ENCODE measurements at places on chromosomes 7 and 10.

GRCh38 chr10:44180321-44181168 lies 204.4 kb downstream of the CXCL12 start:
- no peak for DNase-seq

DNA sequence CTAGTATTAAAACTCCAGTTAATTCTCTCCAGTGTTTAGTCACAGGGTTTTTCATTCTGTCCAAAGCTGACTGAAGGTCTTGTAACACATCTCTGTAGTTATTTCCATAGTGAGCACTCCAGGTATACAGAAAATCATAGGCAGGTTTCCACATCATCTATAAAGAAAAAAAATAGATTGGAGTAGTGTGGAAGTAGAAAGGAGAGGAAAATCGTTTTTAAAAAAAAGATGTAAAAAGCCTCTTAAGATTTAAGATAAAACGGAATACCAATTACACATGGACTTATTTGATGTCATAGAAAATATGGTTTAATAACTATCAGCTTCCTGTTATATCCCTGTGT lies 76.2 kb downstream of the MACC1 start:
- no peak for DNase-seq

DNA sequence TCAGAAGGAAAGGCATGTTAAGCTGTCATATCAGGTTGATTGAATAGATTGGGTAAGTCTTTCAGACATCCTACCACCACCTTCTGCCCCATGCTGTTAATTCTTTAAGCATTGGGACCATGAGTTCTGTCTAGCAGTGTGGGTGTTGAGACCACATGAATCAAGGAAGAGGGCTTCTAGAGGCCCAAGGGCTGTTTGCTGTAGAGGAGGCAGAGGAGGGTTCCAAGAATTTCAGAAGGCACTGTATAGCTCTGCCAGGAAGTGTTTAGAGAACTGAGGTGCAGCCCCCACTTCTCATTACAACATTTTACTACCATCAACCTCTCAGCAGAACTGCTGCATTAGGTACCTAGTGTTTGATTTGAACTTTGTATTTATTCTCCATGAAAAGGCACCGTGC lies 720.2 kb downstream of the AUTS2 start:
- no peak for DNase-seq

GRCh38 chr10:119198438-119198837 lies 8.9 kb upstream of the GRK5 start:
- DNase-seq, result no peak

DNA sequence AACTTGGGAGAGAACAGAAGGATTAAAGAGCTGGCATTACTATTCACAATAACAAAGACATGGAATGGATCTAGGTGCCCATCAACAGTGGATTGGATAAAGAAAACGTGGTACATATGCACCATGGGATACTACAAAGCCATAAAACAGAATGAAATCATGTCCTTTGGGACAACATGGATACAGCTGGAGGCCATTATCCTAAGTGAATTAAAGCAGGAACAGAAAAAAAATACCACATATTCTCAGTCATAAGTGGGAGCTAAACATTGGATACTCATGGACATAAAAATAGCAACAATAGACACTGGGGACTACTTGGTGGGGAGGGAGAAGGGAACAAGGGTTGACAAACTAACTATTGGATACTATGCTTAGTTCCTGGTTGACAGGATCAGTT lies 133.2 kb upstream of the ITGB1 start:
- no peak for DNase-seq

DNA sequence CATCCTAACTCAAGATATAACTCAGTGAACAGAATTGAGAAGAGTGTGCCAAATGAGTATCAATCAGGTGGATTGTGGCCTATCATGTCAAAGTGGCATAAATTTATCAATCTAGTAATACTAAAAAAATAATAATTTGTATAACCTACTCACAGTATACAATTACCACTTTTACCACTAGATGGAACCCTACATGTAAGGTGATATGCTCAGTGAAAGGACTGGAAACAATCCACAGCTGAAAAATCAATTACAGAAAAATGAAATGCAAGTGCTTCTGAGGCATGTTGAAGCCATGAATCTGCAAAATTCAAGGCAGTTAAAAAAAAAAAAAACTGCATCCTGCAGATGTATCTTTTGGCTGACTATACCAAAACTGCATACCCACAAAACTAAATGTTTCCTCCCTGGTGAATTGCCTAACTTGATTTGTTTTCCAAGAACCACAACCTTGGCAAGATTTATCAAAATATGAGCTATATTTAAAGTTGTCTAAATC lies 13.9 kb downstream of the ARHGAP19 start:
- no peak for DNase-seq

GRCh38 chr10:101967119-101967518 lies 88.9 kb downstream of the ARMH3 start:
- no peak for DNase-seq

GRCh38 chr7:84248843-84249242 lies 54.3 kb upstream of the SEMA3A start:
- no peak for DNase-seq

DNA sequence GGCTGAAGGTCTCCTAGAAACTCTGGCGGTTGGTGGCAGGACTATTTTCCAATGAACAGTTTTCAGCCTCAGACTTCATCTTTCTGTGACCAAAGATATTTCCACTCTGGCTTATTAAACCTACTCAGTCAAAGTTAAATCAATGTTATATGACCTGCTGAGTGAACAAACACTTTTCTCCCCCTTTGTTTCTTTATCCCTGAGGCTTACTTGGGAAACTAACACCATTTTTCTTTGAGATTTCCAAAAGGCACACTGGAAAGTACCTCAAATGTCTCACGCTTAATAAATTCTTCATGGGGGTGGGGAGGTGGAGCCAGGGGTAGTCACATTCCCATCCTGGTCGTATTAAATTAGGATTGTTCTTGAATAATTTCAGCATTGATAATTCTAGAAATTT lies 1.8 kb downstream of the TMEM26 start:
- no peak for DNase-seq

DNA sequence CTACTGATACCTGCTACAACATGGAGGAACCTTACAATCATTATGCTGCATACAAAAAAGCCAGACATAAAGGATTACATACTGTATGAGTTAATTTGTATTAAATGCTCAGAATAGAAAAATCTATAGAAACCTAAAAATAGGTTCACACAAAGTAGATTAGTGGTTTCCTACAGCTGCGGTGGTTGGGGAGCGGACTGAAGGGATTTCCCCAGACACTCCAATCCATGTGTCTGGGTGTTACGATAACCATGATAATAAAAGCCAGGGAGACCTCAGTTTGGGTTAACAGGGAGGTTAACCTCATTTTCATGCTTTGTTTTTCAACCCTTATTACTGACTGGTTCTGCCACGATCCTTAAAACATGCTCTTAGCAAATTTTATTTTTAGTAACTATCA lies 355.9 kb downstream of the KCNMA1 start:
- DNase-seq, result no peak

- DNase-seq, result no peak
These were observed 108.7 kb upstream of the DGKB start for GRCh38 chr7:15011289-15011688.

DNA sequence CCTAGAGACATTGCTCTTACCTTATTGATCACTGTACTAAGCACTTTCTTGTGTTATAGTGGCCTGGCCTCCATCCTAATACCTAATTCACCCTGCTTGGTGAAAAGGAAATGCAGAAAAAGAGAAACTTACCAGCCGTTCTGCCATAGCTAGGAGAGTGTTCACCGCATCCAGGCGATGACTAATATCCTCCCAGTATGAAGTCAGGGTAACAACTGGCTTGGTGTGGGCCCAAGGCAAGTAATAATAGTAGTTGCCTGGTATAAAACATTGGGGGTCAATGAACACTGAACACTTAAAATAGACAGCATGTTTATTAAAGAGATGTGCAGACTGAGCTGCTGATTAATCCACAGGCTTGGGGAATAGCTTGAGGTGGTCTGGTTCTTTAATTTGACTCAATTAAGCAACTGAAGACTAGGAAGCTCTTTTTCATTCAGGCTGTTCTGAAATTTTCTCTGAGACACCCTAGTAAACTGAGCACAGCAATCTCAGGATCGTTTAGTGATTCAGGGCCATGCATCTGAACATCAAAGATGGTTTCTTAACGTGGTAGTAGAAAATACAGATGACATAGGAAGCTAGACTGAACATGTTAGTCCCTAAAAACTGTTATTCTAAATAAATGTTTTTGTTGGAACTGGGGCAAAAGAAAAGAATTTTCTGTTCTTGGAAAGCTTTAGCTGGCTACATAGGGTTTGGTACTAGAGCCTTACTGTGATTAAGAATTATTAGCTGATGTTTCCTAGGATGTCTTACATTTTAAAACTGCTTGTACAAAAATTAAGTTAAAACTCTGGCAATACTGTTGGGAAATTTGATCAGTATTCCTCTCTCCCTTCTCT lies 102.2 kb downstream of the MYOF start:
- no peak for DNase-seq

- no peak for DNase-seq
These were observed 27.7 kb upstream of the VAX1 start for GRCh38 chr10:117165538-117166417.

DNA sequence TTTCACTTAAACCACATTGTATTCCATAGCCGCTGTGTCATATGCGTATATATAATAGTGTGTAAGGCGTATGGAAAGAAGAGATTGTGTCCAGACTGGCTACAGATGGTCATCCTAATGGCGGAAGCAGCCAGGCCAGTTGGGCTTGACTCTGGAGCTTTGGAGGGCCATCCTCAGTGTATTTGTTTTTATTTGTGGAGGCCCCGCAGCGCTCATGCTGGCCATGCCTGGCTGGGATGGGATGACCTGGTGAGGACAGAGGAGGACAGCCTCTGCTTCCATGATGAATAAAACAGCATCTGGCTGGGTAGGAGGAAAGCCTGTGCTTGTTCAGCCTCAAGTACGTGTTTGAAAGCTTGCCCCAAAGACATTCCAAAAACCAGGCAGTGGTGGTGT lies 220.3 kb downstream of the EBF3 start:
- no peak for DNase-seq

GRCh38 chr7:80940539-80941207 lies 21.8 kb upstream of the SEMA3C start:
- DNase-seq, result no peak

DNA sequence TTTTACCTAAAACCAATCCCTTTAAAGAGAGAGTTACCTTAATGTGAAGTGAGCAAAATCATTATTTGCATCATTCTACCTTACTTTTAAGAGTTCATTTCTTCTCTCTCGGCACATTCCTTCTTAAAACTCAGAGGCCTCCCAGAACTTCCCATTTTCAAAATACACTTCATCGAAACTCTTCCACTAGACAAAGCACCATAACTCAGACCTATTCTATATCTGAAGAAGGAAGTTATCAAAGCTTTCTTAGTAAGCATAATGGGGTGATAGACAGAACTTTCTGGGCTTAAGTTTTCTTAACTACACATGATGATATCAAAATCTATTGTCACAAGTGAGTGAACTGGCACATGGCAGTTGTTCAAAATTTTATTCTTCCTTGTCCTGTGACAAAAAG lies 24.6 kb upstream of the GNAT3 start:
- no peak for DNase-seq

- DNase-seq, result no peak
These were observed 261.6 kb downstream of the TWIST1 start for GRCh38 chr7:18855796-18856195.

DNA sequence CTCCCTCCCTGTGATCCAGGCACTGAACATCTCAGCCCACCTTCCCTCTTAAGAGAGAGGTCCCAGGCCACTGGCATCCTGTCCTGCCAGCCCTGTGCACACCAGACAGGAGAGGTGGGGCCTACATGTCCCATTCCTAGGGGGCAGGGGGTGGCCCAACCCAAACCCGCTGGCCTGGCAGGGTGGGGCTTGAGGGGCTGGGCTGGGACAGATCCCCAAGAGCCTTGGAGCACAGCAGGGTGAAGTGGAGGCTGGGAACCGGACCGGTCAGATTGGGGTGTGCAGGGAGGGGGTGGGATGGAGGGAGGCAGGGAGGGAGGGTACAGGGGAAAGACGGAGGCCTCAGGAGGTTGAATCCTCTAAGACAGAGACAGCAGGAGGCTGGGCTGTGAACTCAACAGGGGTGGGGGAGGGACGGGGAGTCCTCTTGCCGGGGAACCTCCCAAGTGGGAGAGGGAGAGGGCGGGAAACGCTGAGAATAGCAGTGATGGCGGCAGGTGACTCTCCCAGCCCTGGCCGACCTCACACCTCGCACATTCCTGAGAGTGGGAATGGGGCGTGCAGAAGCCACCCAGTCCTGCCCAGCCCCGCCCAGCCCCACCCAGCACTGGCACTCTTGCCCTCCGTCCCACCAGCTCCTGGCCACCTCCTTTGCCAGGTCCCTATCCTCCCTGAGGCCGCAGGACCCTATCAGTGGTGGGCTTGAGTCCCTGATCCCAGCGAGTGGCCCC lies 6.7 kb downstream of the TSC22D4 start:
- DNase-seq, result no peak

DNA sequence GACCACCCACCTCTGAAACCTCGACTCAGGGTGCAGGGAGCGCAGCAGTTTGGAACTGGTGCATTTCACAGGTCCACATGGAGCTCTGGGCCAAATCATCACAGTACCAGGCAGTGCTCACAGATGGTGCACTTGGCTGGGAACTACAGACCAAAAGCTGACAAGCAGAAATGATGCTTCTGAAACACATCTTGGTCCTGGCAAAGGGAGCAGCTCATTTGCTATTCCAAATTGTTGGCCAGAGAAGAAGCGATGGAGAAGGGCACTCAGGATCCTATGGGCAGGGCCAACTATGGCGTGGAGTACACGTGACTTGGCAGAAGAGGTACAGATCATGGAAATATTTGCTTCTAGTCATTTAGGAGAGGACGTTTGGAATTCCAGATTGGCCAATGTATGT lies 383.9 kb downstream of the CALN1 start:
- no peak for DNase-seq
